Stimulated activated CD4-positive, alpha-beta T cell treated with anti-CD3 and anti-CD28 coated beads, Interleukin-12 subunit alpha, Interleukin-12 subunit beta, amount 100 ng/mL, for 48 hours (primary cell): ENCODE measurements at places on chromosomes 2 and 18.

GRCh38 chr2:128970332-128971116 lies 651.9 kb upstream of the HS6ST1 start:
- no peak for DNase-seq

GRCh38 chr2:101253013-101253702 lies 472 bp downstream of the CNOT11 start:
- DNase-seq = peak; percentile 51

GRCh38 chr2:45974056-45974455 lies 322.6 kb downstream of the PRKCE start:
- no peak for DNase-seq

DNA sequence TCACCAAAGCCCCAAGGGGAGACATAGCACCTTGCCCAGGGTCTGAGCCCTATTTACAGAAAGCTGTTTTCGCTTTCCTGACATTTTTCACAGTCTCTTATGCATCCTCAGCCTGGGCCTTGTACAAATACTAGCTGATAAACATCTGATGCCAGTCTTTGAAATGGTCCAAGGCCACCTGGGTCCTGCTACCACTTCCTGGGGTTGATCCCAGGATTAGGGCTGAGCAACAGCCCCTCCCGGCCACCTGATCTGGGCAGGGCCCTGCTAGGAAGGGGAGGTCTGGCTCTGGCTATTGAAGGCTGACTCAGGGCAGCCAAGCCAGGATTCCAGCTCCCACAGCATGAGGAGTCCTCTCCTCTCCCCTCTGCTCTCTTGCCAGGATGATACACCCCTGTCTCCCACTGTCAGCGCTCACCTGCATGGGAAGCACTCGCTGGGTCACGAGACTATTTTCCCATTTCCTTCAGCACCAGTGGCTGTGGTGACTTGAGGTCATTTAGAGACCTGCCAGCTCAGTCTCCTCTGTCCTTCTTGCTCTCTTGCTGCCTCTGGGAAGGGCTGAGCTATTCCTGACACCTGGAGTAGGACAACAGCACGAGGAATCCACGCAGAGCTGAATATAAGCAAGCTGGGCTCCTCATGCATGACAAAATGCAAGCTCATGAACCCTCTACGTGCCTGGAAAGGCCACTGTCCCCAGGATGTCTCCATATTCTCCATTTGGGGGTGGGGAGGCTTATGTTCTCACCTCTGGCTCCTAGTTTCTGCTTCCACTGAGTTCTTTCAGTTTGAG lies 53.0 kb upstream of the LGALSL start:
- DNase-seq = no peak

DNA sequence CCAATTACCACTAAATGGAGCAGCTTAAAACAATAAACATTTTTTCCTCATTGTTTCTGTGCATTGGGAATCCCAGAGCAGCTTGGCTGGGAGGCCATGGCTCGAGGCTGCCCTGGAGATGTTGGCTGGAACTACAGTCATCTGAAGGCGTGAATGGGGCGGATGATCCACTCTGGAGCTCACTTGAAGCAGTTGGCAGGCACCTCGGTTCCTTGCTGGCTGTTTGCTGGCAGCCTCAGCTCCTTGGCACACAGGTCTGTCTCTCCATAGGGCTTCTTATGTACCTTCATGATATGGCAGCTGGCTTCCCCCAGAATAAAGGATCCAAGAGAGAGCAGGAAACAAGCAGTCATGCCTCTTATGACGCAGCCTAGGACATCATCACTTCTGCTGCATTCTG lies 227.0 kb upstream of the COPS8 start:
- no peak for DNase-seq

- DNase-seq = no peak
These were observed 371 bp upstream of the LCLAT1 start for GRCh38 chr2:30446602-30447148.

- DNase-seq = no peak
These were observed 171.4 kb upstream of the PXDN start for GRCh38 chr2:1915746-1916145.

DNA sequence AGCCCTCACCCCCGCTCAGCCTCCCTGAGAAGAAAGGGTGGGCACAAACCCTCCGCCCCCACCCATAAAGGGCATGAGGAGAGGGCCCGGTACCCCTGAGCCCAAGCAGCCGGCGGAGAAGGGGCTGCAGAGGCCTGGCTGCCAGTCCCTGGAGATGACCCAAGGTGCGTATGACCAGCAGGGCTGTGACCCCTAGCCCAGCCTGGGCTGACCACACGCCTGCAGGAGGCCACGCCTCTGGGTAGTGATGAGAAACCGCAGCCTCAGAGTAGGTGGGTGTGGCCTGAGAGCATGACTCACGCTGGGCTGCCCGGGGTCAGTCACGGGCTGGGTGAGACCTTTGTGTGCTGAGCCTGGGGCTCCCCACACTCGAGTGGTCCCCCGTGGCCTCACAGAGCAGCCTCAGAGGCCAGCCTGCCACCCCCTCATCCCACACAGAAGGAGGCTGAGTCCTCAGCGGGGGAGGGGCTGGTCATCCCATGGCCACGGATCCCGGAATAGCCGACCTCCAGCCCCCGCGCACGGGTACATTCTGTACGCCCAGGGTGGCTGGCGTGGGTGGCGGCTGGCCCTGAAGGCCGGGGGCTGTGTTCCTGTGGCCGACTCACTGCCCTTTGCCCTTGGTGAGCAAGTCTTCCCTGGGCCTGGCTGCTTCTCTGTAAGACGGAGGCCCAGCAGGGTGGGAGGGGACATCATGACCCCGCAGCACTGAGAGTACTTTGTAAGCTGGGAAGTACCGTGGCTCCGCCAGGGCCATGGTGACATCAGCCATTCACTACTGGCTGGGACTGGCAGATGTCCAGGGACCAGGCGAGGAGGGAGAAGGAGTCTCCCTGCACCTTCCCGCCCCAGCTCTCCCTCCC lies 110.8 kb upstream of the OTOS start:
- DNase-seq = no peak

- no peak for DNase-seq
These were observed 425.7 kb downstream of the PID1 start for GRCh38 chr2:228845162-228845925.

DNA sequence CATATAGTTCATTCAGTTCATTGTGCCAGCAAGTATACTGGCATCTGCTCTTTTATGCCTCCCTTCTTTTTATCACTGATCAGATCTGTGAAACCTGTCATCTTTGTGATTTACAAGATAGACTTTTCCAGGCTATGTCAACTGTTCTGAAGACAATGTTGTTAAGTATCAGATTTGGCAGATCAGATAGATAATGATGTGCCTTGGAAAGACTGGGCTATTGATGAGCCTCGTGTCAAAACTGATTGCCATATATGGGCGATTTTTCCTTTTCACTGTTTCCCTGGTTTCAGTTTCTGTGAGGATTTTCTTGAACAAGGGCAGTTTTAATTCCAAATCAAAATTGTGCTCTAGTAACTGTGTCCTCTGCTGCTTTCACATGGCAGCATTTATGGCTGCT lies 26.6 kb downstream of the INSIG2 start:
- no peak for DNase-seq

DNA sequence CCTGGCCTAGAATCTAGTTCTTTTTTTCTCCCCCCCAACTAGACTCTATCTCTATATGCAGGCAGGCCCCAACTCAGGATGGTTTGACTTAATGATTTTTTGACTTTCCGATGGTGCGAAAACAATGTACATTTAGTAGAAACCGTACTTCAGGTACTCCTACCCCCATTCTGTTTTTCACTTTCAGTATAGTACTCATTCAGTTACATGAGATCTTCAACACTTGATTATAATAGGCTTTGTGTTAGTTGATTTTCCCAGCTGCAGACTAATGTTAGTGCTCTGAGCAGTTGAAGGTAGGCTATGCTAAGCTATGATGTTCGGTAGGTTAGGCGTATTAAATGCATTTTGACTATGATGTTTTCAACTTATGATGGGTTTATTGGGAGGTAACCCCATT lies 37.7 kb downstream of the PLEKHB2 start:
- no peak for DNase-seq

- DNase-seq = no peak
These were observed 56.9 kb upstream of the LPIN2 start for GRCh38 chr18:3069671-3070433.

GRCh38 chr18:43060020-43060419 lies 55.5 kb downstream of the RIT2 start:
- no peak for DNase-seq

DNA sequence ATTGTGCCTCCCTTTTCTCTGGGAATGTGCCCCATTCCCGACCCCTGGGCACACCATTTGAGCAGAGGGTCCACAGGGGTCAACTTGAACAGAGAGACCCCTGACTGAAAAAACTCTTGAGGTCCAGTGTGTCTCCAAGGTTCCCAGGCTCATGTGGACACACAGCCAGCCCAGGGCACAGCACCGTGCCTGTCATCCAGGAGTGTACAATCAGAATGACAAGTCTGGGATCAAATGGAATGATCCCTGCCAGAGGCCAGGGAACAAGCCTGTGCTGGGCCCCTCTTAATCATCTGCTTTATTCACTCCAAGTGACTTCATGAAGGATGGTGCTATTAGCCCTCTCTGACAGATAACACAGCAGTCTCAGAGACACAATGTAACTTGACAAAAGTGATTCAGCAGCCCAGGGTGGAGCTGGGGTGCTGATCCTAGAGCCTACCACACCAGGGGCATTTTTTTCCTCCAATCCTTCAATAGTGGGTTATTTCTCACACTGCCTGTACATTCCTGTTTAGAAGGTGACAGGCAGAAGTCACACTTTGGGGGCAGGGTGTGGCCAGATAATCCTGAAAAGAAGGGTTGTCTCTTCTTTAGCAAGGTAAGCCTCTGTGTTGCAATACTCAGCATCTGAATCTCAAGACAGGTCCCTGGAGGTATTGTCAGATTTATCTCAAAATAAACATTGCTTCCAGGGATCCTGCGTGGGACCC lies 84.0 kb upstream of the TMEM200C start:
- no peak for DNase-seq

- no peak for DNase-seq
These were observed 992.2 kb upstream of the PIK3C3 start for GRCh38 chr18:40962784-40963183.

DNA sequence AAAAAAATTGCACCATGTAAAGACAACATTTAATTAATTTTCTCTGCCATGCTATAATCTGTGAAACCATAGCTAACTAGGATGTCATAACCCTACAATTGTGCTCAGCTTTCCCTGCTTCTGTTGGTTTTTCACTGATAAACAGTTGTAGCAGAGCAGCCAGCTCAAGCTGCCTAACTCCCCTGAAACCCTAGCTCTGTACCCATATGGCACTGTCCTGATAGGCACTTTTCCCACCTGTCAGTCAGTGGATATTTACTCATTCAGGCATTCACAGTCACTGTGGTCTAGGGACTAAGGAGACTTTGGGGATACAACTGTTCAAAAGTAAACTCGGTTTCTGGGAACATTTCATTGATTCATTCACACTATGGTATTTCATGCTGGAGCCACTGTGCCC lies 407.0 kb downstream of the DSEL start:
- DNase-seq = no peak

DNA sequence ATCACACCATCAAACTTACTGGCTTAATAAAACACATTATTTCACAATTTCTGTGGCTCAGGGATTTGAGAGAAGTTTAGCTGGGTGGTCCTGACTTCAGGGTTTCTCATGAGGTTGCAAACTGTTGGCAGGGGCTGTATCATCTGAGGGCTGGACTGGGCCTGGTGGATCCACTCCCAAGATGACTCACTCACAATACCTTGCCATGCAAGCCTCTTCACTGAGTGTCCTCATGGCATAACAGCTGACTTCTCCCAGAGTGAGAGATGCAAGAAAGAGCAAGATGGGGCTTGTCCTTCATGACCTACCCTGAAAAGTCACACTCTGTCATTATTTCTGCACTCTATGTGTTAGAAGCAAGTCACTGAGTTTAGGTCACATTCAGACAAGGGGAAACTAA lies 73.8 kb downstream of the AQP4 start:
- DNase-seq = no peak

DNA sequence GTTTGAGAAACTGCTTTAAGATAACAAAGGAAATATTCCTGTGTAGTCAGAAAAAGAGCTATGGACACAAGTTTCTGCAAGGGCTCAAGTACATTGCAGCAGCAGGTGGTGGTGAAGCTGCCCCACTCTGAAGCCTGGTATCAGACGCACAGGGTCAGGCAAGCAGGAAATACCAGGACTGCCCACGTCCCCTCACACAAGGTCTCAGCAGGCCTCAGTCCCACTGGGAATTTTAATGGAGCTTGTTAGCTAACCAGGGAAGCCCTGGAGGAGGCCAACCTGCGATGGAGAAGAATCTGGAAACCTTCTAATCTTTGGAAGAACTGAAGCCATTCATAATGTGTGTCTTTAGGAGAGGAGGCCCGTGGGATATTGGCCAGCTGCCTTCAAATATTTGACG lies 168.3 kb downstream of the UXS1 start:
- no peak for DNase-seq

GRCh38 chr2:95374029-95374428 lies 28.5 kb upstream of the FAHD2A start:
- DNase-seq = no peak

- DNase-seq = no peak
These were observed 19.7 kb downstream of the MIB1 start for GRCh38 chr18:21760321-21760720.

DNA sequence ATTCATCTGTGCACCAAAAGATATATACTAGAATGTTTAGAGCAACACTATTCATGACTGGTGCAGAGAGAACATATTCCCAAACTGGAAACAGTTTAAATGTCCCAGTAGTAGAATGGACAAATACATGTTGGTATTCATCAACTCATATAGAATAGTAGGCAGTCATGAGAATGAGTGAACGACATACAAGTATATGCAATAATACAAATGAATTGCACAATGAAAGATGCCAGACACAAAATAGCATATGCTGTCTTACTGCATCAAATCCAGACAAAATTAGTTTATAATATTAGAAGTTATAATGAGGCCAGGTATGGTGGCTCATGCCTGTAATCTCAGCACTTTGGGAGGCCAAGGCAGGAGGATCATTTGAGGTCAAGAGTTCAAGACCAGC lies 8.3 kb upstream of the PRKAG3 start:
- no peak for DNase-seq

DNA sequence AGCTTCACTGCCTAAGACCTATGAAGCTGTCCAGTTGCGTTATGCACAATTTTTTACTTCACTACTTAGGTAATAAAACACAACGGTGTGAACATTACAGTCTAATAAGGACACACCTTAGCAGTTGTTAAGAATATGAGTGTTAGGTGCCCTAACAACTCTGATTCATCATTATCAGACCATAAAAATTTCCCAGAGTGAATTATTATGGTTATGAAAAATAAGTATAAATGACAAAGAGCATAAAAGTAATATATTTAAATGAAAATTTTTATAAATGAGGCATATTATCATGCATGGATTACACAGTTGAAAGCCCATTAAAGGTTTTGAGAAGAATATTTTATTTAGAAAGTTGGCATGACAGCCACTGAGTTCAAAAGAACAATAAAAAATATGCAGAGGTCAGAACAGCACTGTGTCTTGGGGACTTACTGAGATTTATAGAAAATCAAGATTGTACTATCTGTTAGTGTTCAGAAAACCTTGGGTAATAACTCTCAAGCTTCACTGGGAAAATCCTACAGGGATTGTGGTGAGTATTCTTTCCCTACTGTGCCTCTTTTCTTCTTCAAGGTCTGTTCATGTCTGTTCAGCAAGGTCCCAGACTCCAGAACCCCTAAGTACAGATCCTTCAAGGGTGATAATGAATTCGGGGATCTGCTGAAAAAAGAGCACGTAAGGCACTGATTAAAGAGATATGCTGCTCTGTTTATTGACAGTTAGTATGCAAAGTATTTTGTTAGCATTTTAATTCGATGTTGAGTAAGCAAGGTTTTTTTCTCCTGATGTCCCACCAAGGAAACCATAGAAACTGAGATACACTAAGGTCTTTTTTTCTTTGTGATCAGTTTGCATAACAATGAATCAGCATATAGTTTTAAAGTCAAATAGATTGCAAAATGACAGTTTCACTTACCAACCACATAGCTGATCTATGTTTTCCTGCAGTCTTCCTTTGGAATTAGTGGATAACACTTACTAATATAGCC lies 250.0 kb downstream of the DSEL start:
- no peak for DNase-seq
